BJ (cell line): ENCODE measurements at places on chromosomes 7 and 10. TPM values are rescaled to one million over a fixed set of nuclear protein-coding genes. Genes with fewer than 3 reads are reported as not detected.

DNA sequence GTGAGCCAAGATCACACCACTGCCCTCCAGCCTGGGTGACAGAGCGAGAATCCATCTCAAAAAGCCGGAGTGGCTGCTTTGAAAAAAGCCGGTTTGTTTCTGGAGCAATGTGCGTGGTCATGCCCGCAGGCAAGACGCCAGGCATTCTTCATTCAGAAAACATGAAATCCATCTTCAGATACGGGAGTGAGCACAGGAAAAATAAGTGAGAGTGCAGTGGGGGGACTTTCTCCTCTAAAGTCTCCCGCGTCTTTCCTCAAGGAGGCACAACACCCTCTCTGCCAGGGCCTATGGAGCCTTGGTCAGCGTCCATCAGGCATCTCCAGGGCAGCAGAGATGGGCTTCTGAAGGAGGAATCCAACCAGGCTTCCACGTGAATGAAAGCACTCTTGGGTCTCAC is 62.3 kb upstream of the DGKI start:
- DNase-seq = no peak

- DNase-seq = no peak
Measured at GRCh38 chr7:7188091-7188490, 5.7 kb downstream of the C1GALT1 start.

DNA sequence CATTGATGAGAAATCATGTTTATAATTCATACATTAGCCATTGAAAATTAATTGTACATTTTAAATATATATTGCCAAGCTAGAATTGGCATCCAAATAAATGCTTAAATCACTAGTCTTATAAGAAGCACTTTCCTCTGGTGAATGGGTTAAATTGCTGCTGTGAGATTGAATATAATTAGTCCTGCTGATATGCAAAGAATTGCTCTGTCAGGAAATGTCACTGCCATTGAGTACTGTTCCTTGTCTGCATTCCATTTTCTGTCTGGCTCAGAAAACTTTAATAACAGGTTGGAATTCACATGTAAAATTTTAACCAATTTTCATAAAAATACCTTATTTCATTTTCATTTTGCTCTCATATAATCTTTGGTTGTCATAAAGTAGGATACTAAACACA is 589.1 kb downstream of the MAGI2 start:
- DNase-seq = no peak

DNA sequence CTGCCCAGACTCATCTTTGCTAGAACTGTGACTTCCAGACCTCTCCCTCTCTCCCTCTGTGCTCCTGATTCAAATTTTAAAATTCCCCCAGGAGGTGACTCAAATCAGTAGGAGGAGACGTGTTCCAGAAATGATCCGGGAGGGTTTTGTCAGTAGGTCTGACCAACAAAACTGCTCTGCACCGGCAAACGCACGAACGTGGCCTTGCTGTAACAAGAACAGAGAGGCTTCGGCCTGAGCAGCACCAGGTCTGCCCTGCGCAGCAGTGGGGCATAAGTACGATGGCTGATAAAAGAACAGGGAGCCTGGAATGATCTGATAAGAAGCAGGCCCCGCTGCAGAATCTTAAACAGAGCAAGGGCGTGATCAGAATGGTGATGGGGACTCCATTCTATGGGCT is 152.7 kb upstream of the AUTS2 start:
- no peak for DNase-seq

DNA sequence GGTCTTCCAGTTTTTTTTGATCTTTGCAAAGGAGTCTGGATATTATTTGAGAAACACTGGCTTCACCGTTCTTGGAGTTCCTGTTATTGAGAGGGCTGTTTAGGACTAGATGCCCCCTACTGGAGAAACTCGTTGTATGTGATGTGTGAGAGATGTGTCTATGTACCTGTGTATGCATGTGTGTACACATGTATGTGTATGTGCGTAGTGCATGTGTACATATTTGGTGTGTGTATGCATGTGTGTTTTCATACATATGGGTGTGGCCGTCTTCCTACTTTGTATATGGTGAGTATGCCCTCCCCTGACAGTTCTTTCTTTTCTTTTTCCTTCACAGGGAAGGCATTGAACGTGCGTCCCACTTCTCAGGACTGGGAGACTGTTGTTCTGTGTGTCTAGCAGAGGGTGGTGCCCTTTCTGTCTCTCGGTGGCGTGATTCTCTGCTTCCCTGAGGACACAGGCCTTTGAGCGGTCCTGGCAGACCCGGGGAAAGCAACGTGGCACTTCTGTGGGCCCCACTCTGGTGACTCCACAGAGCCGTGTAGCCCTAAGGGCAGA is 3.0 kb upstream of the CALHM3 start:
- no peak for DNase-seq

DNA sequence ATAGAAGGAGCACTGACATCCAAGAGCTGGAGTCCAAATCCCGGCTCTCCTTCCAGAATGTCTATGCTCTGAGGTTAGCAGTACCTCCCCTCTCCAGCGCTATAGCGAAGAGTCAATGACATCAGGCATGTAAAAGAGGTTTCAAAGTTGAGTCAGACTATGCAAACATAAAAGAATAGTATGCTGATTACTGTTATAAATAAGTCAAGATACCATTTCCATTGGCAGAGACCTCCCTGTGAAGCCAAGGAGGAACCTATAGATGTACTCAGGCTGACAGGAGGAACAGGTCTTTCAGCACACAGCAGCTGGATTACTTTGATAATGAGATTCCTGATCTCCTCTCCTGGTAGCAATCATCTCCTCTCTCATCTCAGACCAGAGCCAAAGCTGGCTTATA is 103.9 kb upstream of the EFCAB10 start:
- no peak for DNase-seq

Gene SP8
- not detected in 2 replicates for polyA plus RNA-seq

Gene TRPV6
- not detected in 2 replicates for polyA plus RNA-seq
